ELR (cell line): ENCODE measurements at places on chromosomes 2 and 18.

- no peak for DNase-seq
Measured at GRCh38 chr2:234802071-234802844, 149.6 kb upstream of the SH3BP4 start.

DNA sequence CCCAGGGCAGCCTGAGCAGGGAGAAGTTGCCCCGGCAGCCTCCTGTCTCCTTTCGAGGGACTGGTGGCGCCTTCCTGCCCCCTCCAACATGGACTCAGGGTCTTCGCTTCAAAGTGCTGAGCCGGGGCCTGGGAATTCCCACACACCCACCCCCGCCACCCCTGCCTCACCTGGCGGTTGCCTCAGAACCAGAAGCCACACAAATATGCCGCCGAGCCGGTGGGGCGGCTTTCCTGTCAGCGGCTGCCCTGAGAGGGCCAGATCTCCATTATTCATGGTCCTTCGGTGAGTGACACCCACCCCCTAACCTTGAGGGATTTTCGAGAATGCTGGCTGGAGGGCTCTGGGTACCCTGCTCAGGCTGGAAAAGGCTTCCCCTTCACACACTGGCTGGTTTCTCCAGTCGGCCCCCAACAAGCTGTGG lies 71.7 kb downstream of the SMAD7 start:
- no peak for DNase-seq

GRCh38 chr2:64092502-64092901 lies 51.7 kb downstream of the PELI1 start:
- no peak for DNase-seq

GRCh38 chr2:23546913-23547312 lies 161.9 kb downstream of the KLHL29 start:
- DNase-seq: no peak

- no peak for DNase-seq
Measured at GRCh38 chr2:32264422-32265105, at the start of gene NLRC4. Gene NLRC4 (minus strand): TSS chr2:32264886. CDS start chr2:32256775, 8,111 bp downstream.

DNA sequence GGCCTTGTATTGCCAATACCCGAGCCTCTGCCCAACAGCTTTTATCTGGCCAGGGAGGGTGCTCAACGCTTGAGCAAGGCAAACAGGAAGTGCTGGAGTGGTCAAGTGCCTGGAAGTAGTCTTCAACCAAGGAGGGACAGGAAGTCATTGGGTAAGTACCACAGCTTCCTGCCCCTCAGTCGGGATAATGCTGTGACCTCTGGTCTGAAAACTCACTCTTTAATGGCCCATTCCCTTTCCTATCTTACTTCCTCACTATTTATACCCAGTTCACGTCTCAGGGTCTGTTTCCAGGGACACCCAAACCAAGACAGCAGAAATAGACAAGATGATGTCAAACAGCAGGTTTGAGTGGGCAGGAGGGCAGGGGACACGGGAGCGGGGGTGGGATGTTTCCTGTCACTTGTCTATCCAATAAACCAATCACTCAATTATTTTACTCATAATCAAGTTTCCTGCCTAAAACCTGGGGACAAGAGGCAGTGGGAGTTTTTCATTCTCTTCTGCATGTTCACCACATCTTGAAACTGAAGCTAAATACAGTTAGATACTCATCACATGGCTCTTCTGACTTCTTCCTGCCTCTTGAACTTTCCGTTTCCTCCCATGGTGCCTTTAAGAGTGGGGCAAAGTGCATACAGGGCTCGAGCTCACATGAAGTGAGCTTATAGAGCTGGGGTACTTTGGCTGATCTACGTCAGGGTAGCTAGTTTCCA lies 68.9 kb upstream of the CAB39 start:
- no peak for DNase-seq

- DNase-seq: no peak
Measured at GRCh38 chr2:88857274-88857741, 165.8 kb downstream of the RPIA start.

DNA sequence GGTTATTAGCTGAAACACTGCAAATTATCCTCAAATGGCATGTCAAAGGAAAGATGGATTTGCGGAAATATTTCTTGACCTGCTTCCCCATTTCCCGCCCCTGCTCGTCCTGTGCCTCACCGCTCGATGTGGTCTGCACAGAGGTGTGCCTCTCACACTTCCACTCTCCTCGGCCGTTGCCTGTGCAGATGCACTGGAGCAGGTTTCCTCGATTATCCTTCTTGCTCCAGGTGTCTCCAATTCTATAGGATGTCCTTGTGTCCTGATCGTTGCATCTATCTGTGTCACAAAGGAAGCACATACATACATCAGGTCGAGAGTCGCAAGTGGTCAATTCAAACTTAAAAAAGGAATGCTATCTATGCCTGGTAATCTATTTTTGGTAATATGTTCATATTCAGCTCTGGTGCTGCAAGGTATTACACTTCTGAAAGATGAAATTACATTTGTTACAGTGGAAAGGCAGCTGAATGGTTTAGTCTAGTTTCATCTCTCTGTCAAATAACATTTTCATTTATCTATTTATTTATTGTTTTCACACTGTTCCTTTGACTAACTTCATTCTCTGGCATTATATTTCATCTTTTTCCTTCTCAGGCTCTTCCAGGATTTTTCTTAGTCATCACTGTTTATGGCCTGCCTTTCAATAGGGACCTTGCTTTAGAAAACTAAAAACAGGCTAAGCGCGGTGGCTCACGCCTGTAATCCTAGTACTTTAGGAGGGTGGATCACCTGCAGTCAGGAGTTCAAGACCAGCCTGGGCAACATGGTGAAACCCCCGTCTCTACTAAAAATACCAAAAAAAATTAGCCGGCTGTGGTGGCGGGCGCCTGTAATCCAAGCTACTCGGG lies 7.6 kb downstream of the FN1 start:
- DNase-seq: no peak

GRCh38 chr2:98773907-98774306 lies 43.0 kb upstream of the MGAT4A start:
- DNase-seq: no peak

DNA sequence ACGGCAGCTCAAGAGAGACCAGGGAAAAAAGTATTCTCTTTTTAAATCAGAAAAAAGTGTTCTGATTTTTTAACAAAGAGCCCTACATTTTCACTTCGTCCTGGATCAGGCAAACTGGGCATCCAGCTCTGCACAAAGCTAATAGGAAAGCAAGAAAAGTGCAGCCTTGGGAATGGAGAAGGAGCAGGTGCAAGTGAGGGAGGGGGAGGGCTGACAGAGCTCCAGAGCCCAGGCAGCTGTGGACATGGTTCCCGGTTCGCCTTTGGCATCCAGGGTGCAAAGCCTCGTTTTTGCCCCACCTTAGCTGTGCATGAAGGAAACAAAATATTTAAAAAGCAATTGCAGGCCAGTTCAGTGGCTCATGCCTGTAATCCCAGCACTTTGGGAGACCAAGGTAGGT lies 82.2 kb downstream of the FAM124B start:
- no peak for DNase-seq

- no peak for DNase-seq
Measured at GRCh38 chr2:8885449-8886201, 48.2 kb upstream of the KIDINS220 start.

DNA sequence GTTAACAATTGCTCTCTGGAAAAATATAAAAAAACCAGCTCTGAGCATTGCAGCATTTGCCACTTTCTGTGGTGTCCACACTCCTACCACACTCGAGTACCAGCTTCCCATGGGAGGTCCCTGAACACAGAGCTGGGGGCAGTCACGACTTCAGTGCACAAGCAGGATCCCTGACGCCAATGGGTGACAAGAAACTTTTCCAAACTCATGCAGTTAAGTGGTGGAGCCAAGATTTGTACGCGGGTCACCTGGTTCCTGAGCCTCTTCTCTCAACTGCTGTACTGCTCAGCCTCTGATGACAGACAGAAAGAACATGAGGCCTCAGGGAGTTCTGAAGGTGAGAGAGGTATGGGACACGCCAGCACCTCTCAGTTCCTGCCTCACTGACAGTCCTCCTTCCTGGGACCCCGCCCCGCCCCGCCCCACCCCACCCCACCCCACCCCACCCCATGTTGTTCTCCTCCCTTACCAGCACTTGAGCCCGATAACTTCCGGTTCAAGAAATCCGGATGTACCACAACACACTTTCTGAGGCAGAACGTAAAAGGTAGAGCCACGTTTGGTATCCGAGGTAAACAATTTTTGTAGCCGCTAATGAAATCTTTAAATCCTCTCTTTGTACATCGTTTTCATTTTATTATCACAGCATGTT lies 287.6 kb downstream of the MYCN start:
- no peak for DNase-seq

GRCh38 chr18:10949655-10950054 lies 199.7 kb downstream of the PIEZO2 start:
- DNase-seq: no peak

GRCh38 chr2:231470246-231470900 lies 6.1 kb upstream of the NCL start:
- no peak for DNase-seq

GRCh38 chr2:168180914-168181313 lies 66.5 kb downstream of the STK39 start:
- DNase-seq: no peak

- DNase-seq: no peak
Measured at GRCh38 chr2:187102381-187102780, 253.4 kb upstream of the ZSWIM2 start.

- DNase-seq: no peak
Measured at GRCh38 chr2:191514613-191515012, 163.3 kb upstream of the NABP1 start.

GRCh38 chr2:201223089-201224073 lies 37.0 kb upstream of the CASP8 start:
- DNase-seq: no peak

GRCh38 chr2:240192661-240193060 lies 52.2 kb upstream of the OTOS start:
- no peak for DNase-seq

GRCh38 chr2:5539282-5540165 lies 152.7 kb upstream of the SOX11 start:
- no peak for DNase-seq

- DNase-seq: peak; percentile 4
Measured at GRCh38 chr2:6896930-6897759, 19.6 kb downstream of the RSAD2 start.

- no peak for DNase-seq
Measured at GRCh38 chr2:24512404-24512803, 21.4 kb downstream of the NCOA1 start.

- DNase-seq: no peak
Measured at GRCh38 chr2:64915510-64915900, 73.7 kb upstream of the SLC1A4 start.

- DNase-seq: no peak
Measured at GRCh38 chr2:8297376-8298231, 384.3 kb upstream of the ID2 start.

DNA sequence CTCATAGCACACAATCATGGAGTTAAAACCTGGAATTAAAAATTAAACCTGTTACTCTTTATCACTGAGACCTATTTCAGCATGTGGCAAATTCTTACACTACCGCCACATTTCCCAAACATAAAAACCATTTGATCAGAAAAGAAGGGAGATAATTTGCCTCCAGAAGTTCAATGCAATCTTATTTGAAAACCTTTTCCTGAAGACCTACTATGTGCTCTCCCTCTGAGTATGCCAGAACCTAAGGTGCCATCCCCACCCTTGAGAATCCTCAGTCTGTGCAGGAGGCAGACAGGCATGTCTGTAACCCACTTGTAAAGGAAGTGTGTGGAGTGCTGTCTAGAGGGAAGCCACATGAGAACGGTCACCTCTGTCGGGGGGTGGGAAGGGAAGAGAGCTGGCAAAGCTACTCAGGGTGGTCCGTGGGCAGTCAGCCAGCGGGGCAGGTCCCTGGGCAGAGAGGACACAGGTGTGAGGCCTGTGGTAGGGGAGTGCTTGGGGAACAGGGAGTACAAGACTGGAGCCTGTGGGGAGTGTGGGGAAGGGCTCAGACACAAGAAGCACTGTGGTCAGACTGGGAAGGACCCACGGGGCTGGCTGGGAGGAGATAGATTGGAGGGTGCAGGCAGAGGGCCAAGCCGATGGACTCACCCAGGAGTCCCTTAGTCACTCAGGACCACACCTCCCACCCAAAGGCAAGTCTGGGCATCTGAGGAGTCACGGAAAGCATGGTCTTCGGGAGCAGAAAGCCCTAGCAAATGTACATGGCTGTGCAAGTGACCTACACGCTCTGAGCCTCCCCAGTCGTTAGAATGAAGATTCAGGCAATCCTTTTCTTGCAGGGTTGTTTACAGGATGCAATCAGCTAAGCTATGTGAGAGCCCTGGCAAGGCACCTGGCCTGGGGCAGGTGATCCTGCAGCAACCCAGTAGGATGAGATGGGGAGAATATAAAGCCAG lies 22.8 kb downstream of the CRACDL start:
- no peak for DNase-seq

DNA sequence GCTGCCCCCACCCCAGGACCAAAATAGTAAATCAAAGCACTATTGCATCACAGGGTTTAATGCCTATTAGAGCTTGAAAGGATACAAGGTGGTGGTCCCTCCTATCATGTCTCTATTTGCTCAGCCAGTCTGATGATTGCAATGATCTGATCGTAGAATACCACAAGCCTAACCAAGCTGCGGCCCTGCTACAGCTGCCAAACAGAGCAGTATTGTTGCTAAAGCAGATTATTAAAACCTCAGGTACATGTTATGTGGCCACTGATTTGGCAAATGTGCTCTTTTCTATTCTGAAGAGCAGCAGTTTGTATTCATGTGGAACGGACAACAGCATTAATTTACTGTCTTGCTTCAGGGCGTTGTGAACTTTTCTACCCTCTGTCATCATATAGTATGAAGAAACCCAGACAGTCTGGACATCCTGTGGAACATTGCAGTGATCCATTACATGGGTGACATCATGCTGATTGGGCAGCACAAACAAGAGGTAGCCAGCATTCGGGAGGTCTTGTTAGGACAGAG lies 8.4 kb upstream of the VAPA start:
- peak; percentile 32 for DNase-seq

DNA sequence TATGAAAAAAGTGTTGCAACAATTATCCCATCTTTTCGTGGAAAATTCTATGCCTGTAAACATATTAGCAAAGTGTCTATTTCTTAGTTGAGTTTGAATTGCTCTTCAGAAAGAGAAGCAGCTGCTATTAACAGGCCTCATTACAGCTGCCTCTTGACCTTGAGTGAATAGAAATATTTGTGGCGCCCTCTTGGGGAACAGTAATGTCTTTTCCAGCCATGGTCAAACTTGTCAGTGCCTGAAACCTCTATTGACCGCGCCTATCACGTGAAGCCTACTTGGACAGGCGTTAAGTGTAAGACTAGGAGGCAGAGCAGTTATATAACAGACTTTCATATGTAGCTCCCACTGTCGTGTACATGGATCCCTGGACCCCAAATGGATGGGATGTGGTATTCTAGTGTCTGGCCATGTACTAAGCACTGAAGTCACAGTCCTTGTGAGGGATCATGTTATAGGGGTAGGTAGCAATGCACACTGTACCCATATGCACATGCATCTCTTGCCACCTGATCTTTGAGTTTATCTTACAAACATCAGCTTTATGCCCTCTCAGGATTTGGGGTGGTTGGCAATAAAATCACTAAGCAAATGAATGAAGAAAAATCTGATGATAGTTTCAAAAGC lies 245.0 kb downstream of the PTGR3 start:
- peak; percentile 62 for DNase-seq

GRCh38 chr2:158038901-158039300 lies 62.8 kb upstream of the UPP2 start:
- no peak for DNase-seq

- DNase-seq: no peak
Measured at GRCh38 chr2:39283561-39283960, 39.8 kb upstream of the CDKL4 start.
